Head of caudate nucleus (tissue), 42 donors: ENCODE measurements at places on chromosomes 4 and X.

DNA sequence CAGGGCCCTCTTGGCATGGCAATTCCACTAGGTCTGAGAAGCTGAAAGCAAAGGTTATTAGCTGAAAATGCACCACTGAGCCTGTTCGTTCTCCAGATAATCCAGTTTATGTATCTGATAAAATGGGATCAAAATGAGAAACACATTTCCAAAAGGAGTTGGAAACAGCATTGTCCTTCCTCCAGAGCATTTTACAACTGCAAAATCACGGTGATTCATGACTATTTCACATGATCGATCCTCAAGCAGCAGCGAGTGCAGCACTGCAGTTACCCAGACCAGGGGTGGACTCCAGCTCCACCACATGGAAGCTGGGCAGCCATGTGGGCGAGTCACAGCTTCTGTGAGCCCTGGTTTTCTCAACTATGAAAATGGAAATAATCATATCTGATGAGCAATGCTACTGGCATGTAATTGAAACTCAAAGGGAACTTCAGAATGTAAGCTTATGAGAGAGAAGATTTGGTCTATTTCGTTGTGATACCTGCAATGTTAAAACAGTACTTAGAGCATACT is 78.7 kb upstream of the MSX1 start:
- no peak for DNase-seq

DNA sequence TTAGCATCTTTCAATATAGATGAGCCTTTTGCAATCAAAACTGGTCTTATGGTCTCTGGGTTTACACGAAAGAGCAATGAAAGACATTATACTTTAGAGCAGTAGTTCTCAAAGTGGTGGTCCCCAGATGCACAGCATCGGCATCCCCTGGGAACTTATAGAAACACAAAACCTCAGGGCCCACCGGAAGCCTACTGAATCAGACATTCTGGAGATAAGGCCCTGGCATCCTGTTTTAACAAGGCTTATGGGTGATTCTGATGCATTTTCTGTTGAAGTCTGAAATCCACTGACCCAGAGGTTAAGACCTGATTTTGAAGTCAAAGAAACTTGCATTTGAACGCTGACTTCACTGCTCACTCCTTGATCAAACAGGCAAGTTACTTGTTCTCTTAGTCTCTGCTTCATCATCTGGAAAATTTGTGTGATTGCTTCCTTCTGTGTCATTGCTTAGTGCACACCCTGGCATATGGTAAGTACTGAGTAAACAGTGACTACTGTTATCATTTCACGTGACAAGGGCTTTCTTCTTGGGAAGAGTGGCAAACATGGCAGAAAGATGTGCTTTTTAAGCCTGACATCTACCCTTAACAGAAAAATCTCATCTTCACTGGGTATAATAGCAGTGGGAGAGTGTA is 14.5 kb downstream of the CHRNA9 start:
- DNase-seq, result no peak

DNA sequence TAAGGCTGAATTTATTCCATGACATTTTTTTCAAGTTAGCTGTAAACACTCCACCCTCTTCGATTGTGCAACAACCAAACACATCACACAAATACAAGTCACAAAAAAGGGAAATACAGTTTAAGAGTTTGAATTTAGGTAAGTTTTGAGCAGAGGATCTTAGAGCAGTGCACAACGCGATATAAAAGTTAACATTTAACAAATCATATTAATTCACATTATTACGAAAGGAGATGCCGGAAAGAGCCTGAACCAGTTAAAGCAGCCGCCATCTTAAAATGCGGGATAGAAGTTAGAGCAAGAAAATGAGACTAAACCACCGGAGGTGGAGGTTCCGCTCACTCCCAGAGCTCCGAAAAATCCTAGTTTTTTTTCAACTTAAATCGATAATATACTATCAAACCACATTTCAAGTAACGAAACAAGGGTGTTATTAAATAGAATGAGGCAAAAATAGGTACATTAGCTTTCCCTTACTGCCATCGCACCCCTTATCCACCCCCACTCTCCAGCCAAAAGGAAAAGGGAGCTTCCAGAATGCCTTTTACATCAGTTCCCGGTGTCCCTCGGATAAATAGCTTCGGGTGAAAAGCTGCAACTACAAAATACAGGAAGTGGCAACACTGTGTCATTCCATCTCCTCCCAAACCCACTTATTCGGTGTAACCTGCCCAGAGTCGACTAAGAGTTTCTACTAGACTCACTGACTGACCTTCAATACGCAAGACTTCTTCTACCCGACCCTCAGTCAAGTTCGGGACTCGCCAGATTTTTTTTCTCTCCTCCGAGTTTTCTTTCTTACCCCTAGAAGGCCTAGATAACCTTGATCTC is 1.9 kb downstream of the UBE2D3 start:
- DNase-seq, result peak; percentile 40

- no peak for DNase-seq
These were observed 1.2 kb upstream of the QDPR start for GRCh38 chr4:17512973-17513665.

- DNase-seq, result no peak
These were observed 27.8 kb upstream of the MSANTD1 start for GRCh38 chr4:3221184-3221494.

DNA sequence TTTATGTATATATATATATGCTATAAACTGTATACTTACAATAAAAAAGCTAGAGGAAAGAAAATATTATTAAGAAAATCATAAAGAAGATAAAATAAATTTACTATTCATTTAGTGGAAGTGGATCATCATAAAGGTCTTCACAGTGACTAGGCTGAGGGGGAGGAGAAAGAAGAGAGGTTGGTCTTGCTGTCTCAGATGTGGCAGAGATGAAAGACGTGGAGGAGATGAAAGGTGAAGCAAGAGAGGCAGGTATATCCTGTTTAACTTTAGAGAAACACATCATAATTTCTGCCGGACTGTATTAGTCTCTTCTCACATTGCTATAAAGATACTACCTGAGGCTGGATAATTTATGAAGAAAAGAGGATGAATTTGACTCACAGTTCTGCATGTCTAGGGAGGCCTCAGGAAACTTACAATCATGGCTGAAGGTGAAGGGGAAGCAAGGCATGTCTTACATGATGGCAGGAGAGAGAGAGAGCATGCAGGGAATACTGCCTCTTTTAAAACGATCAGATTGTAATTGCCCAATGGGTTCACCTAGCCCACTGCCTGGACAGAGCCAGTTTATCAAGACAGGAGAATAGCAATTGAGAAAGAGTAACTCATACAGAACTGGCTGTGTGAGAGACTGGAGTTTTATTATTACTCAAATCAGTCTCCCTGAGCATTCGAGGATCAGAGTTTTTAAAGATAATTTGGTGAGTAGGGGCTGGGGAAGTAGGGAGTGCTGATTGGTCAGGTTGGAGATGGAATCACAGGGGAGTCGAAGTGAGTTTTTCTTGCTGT is 22.1 kb upstream of the RRAGB start:
- no peak for DNase-seq

- no peak for DNase-seq
These were observed 18.3 kb downstream of the GAB1 start for GRCh38 chr4:143354990-143355389.

- no peak for DNase-seq
These were observed 72.5 kb downstream of the EVC2 start for GRCh38 chr4:5635826-5636195.

GRCh38 chrX:72023071-72023470 is 108.6 kb downstream of the RTL5 start:
- no peak for DNase-seq

DNA sequence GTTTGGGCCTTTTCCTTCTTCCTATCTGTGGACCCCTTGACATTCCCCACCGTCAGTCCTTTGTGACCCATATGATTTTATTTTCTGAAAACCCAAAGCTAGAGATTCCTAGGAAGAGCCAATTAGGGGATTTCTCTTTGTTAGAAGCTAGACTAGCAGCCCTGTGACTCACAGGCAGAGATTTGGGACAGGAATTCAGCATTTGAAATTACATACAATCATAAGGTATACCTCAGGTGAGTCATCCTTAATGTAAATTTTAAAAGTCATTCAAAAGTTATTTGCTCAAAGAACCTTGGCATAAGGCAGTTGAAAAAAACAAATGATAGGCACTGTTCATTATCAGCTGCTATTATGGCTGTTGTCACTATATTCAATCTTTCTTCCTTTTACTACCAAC is 40.6 kb downstream of the USP26 start:
- no peak for DNase-seq

DNA sequence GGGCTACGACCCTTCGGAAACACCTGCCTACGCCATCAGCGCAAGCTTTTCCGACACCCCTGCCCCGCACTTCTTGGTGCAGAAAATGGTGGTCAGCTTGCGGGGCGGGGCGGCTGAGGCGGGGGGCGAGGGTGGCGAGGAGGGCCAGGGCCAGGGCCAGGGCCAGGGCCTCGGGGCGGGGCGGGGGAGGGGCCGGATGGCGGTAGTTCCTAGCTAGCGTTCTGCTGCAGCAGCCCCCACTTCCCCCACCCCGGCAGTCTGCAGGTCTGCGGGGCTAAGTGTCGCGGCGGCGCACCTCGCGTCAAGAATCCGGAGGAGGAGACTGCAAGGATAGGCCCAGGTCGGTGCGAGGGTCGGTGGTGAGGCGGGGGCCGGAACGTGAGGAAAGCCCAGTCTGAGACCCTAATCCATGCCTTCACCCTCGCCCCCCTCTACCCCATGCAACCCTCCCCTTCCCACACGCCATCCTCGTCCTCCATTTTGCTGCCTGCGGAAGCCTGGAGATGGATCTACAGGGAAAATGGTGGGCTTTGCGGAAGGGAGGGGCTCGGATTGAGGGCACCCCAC is 600 bp downstream of the BEX4 start:
- peak; percentile 9 for DNase-seq

DNA sequence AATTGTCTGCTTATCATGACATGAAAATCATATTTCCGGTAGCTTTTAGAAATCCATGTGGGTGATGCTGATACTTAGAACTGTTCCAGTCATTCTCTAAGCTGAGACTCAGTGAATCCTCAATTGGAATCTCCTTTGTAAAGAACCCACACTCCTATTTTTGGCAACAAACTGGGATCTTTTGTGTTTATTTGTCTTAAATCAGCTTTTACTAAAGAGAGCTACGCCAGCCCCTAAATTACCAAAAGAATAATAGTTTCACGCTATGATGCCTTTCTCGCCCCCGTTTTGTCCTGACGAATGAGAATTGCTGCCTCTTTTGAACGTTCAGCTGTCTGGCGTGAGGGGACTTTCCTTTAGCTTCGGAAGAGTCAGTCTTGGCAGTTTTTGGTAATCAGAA is 195.9 kb downstream of the SHOX start:
- no peak for DNase-seq

DNA sequence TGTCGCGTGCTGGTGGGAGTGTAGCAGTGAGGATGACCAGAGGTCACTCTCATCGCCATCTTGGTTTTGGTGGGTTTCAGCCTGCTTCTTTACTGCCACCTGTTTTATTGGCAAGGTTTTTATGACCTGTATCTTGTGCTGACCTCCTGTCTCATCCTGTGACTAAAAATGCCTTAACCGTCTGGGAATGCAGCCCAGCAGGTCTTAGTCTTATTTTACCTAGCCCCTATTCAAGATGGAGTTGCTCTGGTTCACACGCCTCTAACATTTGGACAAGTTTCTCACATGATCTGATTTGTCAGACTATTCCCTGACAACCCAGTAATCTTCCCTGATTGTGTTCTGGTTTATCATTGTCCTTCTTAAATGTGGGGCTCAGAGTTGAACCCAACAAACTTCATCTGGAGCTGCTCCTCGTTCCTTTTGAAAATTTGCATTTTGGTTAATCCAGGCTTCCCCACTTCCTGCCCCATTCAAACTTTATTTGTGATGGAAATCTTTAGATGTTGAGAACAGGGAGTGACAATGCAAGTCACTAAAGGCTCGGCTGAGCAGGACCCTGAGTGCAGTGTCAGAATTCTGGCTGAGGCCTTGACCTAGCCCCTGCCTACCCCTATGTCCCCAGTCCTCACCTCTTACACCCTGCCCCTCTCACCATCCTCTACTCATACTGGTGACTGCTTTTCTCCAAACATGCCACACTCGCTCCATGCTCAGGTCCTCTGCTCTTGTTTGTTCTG is 226.8 kb downstream of the STIM2 start:
- no peak for DNase-seq

- peak; percentile 81 for DNase-seq
These were observed 37.2 kb downstream of the PCGF3 start for GRCh38 chr4:742742-743311.

DNA sequence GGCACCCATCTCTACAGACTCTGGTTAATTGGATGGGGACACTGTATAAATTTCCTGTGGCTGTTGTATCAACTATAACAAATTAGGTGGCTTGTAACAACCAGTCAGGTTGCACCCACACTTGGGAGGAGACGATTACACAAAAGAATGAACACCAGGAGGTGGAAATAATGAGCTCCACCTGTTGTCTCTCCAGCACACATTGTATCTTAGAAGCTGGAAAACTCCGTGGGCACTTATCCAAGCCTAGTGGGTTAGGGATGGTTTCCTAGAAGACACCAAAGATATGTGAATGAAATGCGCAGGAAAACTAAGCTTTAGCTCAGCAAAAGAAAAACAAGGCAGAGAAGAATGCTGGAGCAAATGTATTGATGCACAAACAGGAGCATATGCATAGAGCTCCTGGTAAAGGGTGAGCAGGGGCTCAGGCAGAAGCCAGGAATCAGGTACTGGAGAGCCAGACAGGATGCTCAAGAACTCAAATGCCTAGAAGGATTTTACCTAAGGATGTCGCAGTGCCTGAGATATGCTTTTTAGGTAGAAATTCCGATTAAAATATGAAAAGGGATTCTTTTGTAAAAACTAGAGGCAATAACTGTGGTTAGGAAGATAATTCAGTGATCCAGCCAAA is 111.7 kb downstream of the GALNTL6 start:
- DNase-seq, result no peak

DNA sequence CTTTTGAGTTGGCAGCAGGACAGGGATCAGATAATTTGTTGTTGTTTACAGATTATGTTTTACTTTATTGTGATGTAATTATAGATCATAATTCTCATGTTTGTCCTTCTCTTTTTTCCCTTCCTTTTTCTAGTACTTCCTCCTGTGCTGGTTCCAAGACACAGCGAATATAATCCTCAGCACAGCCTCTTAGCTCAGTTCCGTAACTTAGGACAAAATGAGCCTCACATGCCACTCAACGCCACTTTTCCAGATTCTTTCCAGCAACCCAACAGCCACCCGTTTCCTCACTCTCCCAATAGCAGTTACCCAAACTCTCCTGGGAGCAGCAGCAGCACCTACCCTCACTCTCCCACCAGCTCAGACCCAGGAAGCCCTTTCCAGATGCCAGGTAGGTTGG is 58.0 kb downstream of the SMAD1 start:
- no peak for DNase-seq

GRCh38 chr4:121462660-121463261 is 81.9 kb upstream of the QRFPR start:
- no peak for DNase-seq

GRCh38 chr4:78749972-78750727 is 26.0 kb upstream of the BMP2K start:
- no peak for DNase-seq
